ENCODE measurements at places on chromosomes 2 and 18. TPM values are rescaled to one million over a fixed set of nuclear protein-coding genes. Genes with fewer than 3 reads are reported as not detected.

The IFIH1 gene
- total RNA-seq: 7.0 TPM

The FOXI3 gene
- 7.1 TPM for total RNA-seq

The SERPINB13 gene
- total RNA-seq: 0.33 TPM

The LYG2 gene
- not detected for total RNA-seq

The FIGLA gene
- 1.8 TPM for total RNA-seq

The ABCG8 gene
- total RNA-seq: 0.27 TPM
